ENCODE measurements at places on chromosomes 11 and 22.
A peak's percentile ranks its signal among the peaks of the same experiment; 100 is the strongest.

DNA sequence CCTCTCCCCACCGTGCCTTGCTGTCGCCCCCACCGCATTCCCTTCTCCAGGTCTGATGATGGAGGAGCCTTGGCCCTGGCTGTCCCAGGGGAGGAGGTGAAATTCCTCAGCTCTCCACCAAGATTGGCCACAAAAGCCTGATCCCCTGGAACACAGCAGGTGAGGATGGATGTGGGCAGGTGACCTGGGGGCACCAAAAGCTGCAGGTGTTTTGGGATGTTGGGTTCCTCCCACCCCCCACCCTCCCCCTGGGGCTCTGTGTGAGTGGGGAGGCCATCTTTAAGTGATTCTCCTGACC, 639 bp downstream of the TRIOBP start:
- DNase-seq = no peak

GRCh38 chr11:14803846-14804245, 88.2 kb downstream of the CYP2R1 start:
- no peak for DNase-seq

GRCh38 chr11:93905384-93905783, 55.0 kb upstream of the VSTM5 start:
- no peak for DNase-seq

GRCh38 chr11:46117842-46118241, 3.4 kb downstream of the PHF21A start:
- no peak for DNase-seq

- DNase-seq = no peak
These were observed 27.3 kb downstream of the PARVB start for GRCh38 chr22:44051358-44051757.

DNA sequence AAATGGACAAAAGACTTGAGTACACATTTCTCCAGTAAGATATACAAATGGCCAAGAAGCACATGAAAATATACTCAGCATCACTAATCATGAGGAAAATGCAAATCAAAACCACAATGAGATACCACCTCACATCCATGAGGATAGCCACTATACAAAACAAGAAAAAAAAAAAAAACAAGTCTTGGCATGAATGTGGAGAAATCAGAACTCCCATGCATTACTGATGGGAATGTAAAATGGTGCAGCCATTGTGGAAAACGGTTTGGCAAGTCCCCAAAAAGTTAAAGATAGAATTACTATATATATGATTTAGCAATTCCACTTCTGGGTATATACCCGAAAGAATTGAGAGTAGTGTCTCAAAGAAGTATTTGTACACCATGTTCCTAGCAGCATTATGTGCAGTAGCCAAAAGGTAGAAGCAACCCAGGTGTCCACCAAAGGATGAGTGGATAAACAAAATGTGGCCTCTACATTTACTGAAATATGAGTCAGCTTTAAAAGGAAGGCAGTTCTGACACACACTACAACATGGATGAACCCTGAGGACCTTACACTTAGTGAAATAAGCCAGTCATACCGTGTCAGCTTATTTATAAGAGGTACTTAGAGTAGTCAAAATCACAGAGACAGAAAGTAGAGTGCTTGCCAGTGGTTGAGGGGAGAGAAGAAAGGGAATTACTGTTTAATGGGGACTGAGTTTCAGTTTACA, 146.3 kb downstream of the WNT7B start:
- DNase-seq = no peak

DNA sequence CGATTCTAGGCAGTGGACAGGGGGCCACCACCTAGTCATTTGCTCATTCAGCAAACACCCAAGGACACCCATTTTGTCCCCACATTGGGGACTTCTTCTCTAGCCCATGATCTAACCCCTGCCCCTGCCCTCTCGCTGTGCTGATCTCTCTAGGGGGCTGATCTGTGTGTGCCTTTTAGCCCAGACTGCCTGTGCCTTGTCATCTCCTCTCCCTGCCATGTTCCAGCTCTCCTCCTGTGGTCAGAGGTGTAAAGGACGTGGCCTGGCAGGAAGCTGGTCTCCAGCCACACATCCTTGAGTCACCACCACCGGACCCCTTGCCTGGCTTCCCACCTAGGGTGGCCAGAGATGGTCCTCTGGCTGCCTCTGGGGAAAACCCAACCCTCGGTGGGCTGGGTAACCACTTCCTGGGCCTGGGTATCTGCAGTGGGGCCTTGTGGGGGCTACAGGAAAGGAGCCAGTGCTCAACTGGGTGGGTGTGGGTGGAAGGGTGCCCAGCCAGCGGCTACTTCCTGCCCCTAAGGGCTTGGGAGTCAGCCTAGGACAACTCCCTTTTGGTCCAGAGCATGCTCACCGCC, 1.3 kb downstream of the CTSW start:
- no peak for DNase-seq

GRCh38 chr11:76185931-76186401, 20.3 kb downstream of the WNT11 start:
- no peak for DNase-seq

DNA sequence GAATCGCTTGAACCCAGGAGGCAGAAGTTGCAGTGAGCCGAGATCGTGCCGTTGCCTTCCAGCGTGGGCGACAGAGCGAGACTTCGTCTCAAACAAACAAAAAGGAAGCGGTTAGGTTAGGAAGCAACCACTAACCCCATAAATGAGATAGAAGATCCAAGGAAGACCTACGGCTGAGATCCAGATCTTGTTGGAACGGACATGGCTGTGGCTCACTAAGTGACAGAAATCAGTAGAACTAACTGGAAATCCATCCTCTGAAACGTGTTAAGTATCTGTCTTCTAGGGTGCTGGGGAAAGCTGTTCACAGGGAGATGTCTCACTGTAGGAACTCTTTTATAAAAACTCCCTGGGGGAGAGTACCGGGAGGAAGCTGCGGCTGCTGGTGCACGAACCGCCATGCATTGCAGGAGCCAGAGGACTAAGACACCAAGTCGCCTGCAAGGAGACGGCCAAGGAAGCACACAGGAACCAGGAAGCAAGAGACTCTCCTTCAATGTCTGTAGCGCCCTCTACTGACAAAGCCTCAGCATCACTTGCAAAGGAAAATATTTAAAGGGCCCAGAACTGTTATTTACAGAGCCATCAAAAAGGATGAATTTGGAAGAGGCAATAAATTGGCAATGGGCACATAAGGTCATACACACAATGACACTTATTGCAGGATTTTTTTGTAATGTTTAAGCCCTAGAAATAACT, 16.9 kb upstream of the SPTY2D1 start:
- DNase-seq = no peak

- peak; percentile 72 for DNase-seq
These were observed at the start of gene LSP1 for GRCh38 chr11:1852877-1853276. TSS of gene LSP1 (plus strand) at chr11:1853084. CDS start at chr11:1853145, 61 bp downstream.

DNA sequence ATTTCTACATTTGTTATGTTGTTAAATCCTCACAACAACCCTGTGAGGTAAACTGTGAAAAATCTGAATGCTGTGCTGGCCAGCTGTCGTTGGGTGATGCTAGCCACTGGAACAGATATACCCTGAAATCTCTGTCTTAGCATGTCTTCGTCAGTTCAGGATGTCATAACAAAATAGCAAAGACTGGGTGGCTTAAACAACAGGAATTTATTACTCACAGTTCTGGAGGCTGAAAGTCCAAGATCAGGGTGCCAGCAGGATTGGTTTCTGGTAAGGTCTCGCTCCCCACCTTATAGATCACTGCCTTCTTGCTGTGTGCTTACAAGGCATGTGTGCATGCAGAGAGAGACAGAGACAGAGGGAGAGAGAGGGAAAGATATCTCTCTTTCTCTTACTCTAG, 211.7 kb downstream of the C11orf91 start:
- no peak for DNase-seq

DNA sequence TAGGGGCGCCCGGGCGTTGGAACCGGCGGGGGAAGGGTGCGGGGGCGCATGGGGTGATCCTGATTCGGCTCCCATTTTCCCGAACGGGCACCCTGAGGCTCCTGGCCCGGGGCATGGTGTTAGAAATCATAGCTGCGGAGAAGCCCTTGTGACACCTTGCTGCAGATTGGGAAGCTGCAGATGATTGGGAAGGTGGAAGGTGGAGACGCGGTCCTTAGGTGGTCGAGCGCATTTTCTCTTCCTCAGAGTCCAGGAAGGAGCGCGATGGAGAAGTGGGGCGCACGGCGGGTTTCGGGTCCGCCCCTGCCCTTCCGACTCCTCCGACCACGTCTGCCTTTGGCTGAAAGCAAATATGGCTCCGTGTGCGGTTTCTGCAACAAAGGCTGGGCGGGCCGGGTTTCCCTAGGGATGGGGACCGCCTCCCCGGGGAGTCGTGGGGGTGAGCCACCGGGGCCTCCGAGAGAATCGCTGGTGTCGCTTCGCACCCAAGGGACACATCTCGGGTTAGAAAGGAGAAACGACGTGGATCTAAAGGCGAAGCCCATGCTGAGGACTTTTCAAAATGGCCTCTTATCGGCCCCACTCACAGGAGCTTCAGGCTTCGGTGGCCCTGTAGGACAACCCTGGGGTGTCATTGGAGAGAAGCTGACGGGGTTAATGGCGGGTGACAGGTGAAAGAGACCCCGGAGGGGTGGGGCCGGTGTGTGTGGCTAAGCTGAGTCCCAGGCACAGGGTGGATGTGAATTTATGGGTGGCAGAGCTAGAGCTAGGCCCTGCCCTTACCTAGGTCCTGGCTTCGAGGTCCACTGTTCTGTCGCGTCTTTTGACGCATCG, 707 bp upstream of the FTH1 start:
- DNase-seq = no peak

- DNase-seq = no peak
These were observed 36.0 kb upstream of the PACSIN2 start for GRCh38 chr22:43050995-43051394.

- DNase-seq = no peak
These were observed 10.2 kb downstream of the GNB1L start for GRCh38 chr22:19844377-19845053.

GRCh38 chr22:45284705-45285262, at the start of gene UPK3A:
TSS of gene UPK3A (plus strand) at chr22:45284949. CDS start at chr22:45285014, 65 bp downstream.
- peak; percentile 58 for DNase-seq

GRCh38 chr11:108221911-108222573, 396 bp downstream of the NPAT start:
- peak; percentile 21 for DNase-seq

DNA sequence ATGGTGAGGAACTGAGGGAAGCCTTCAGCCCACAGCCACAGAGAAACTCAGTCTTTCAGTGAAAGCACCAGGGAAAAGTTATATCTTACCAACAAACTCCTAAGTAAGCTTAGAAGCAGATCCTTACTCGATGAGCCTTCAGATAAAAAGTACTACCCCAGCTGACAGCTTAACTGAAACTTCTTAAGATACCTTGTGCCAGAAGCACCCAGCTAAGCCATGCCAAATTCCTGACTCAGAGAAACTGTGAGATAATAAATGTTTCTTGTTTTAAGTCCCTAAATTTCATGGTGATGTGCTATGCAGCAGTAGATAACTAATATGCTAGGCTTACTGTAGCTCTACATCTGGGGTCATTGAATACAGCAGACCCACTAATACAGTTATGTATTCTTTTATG, 2025.0 kb downstream of the LRRC4C start:
- DNase-seq = no peak

DNA sequence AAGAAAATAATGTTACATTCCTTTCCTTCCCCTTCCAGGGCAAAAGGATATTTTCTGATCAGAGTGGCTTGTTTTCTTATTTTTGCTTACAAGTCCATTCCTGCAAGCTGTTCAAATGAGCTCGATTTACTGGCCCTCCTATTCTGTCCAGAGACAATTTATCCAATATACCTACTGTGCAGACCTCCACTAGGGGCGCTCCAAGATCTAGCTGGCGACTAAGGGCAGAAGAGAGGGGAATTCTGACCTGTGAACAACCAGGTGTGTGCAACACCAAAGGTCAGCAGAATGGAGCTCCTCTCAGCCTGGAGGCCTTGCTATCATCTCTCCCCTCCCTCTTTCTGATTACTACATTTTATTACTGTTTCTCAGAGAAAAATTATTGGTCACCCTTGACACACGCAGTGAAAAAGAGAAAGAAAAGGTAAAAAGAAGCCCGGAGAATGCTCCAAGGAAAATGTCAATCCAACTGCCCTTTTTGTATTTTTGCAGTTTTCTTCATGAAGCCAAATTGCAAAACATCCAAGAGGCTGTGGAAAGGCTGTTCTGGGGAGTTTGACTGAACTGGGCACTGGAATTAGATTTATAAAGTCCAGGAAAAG, 3.2 kb downstream of the SEZ6L start:
- no peak for DNase-seq

- DNase-seq = no peak
These were observed 6.7 kb downstream of the FBXO3 start for GRCh38 chr11:33767624-33768023.

DNA sequence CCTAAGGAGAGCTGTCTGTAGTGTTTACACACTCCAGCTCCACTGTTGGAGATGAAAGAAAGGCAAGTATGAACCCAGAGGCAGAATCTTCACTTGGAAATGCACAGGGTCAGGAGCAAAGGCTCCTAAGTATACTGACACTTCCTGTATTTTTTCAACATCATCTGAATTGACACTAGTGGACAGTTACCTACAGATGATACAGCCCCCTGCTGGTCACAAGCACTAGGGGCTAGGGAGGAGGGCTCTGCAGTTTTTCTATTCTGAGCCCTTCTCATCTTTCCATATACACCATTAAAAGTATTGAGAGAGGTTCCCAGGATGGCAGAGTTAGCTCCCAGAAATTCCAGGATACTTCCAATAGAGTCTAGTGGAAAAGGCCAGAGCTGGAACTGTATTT, 290.3 kb upstream of the API5 start:
- no peak for DNase-seq

- DNase-seq = no peak
These were observed 144.5 kb downstream of the SBF2 start for GRCh38 chr11:10149553-10149952.

DNA sequence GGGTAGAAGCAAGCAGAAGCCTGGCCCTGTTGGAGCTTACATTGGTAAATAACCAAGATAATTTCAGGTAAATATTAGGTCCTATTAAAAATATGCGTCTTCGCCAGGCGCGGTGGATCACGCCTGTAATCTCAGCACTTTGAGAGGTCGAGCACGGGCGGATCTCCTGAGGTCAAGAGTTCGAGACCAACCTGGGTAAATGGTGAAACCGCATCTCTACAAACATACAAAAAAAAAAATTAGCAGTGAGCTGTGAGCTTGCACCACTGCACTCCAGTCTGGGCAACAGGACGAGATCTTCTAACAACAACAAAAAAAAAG, 529 bp upstream of the SULT4A1 start:
- DNase-seq = no peak

DNA sequence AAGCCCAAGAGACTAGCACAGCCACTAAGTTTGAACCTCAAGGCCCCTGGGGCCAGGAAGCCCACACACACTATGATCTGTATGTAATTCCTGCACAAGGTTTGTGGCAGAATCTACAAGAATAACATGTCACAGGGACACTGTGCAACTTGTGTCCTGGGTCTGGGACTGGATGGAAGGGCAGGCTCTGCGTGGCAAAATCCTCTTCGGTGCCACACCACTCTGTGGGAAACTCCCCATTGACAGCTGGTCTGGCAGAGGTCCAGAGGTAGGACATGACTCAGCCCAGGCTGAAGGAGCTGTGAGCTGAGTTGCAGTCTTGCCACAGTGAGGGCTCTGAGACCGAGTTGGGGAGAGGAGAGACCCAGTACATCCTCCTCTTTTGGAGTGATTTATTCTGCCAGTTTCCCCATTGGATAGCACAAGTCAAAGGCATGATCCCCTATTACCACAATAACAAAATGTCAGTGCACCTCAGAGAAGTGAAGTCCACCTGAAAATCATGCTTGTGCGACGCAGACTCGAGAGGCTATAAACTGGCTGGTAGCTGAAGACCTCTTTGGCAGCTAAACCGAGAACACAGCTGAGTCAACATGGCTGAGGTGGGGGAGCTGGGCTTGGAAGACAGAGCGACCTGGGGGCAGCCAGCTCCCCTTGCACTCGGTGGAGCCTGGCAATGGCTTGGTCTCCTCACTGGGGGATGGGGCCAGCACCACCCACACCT, 23.3 kb upstream of the SERPIND1 start:
- DNase-seq = no peak

All from T-helper 17 cell (primary cell).